Frontal cortex (tissue), 4 donors: ENCODE measurements at places on chromosomes 11 and 22. TPM values are rescaled to one million over a fixed set of nuclear protein-coding genes. Genes with fewer than 3 reads are reported as not detected.

The SERPING1 gene
- 7.3 TPM for total RNA-seq

The OR52E8 gene
- not detected for total RNA-seq

The SCT gene
- total RNA-seq, result not detected

The SSH3 gene
- 2.0 TPM for total RNA-seq

The ZBTB16 gene
- 3.7 TPM for total RNA-seq

The LMO2 gene
- 17.1 TPM for total RNA-seq

The CTSF gene
- total RNA-seq, result 34.6 TPM

The JHY gene
- total RNA-seq, result 10.6 TPM

The TPCN2 gene
- total RNA-seq, result 6.1 TPM

The BTBD10 gene
- 271 TPM for total RNA-seq

The ACR gene
- not detected for total RNA-seq

The OR52A1 gene
- total RNA-seq, result under 0.01 TPM

The FGF19 gene
- total RNA-seq, result not detected

The NXPE1 gene
- not detected for total RNA-seq

The IFITM10 gene
- total RNA-seq, result 0.41 TPM

DNA sequence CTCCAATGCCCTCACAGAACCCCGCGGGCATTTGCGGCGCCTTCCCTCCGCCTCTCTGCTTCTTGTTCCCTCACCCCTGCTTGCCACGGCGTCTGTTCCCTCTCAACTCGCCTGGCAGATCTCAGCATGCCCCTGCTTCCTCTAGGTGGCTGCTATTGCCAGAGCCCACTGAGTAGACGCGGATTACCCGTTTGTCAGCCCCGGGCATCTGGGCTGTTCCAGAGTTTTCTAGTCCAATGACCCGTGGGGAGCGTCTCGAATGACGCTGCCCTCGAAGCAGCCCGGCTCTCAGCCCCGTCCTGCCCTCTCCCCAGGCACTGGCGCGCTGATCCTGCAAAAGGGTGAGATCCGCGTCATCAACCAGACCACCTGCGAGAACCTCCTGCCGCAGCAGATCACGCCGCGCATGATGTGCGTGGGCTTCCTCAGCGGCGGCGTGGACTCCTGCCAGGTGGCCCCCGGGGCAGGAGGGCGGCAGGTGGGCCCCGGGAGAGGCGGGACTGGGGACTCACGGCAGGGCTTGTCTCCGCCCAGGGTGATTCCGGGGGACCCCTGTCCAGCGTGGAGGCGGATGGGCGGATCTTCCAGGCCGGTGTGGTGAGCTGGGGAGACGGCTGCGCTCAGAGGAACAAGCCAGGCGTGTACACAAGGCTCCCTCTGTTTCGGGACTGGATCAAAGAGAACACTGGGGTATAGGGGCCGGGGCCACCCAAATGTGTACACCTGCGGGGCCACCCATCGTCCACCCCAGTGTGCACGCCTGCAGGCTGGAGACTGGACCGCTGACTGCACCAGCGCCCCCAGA lies 49.7 kb downstream of the ST14 start:
- peak; percentile 10 for DNase-seq

GRCh38 chr11:117834068-117834810 lies 9.7 kb upstream of the FXYD2 start:
- no peak for DNase-seq

DNA sequence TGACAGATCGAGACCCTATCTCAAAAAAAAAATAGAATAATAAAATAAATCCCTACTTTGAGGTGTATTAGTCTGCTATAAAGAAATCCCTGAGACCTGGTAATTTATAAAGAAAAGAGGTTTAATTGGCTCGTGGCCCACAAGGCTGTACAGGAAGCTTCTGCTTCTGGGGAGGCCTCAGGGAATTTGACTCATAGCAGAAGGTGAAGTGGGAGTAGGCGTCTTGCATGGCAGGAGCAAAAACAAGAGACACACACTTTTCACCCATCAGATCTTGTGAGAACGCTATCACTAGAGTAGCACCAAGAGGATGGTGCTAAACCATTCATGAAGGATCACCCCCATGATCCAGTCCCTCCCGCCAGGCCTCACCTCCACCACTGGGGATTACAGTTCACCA lies 29.2 kb downstream of the CDPF1 start:
- DNase-seq, result no peak

- DNase-seq, result no peak
Measured at GRCh38 chr11:110121204-110121603, 28.0 kb downstream of the ZC3H12C start.

DNA sequence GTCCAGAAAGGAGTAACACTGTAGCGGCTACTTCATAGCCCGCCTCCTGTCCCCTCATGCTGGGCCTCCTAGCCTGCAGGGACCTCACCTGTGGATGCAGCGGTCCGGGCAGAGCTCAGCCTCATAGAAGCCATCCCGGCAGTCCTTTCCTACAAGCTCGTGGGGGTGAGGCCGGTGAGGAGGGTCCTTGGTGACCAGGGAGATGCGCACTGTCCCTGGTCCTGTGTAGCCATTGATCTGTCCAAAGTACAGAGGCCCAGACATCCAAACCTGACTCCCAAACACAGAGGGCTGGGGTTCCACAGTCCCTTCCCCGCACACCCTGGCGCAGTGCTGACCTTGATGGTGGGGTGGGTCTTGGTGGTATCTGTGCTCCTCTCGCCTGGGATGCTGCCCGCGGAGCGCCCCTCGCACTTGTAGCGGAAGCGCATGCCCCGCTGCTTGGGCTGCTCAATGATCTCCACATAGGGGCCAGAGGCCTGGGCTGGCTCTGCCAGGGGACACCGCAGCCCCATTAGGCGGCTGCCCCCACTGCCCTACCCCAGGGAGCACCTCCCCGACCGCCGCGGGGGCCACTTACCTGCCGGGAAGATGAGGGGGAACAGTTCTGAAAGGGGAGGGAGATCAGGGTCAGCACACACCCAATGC lies 993 bp downstream of the RELA start:
- DNase-seq, result no peak

DNA sequence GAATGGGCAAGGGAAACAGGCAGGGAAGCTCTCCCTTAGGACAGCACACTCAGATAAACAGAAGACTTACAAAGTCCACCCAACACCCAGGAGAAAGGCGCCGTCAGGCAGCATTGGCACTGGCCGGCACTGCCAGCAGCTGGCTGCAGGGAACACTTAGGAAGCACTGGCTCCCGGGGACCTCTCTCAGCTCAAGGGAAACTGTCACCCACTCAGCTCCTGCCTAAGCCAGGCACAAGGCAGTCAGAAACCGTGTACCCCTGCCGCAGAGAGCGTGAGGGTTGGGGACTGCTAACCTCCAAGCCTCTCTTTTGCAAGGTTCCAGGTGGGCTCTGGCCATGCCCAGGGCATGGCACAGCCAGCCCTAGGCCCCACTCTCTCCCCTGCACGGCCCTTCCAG lies 64.7 kb downstream of the DGCR2 start:
- no peak for DNase-seq

- no peak for DNase-seq
Measured at GRCh38 chr11:7905549-7905948, 25.5 kb downstream of the OR10A6 start.

DNA sequence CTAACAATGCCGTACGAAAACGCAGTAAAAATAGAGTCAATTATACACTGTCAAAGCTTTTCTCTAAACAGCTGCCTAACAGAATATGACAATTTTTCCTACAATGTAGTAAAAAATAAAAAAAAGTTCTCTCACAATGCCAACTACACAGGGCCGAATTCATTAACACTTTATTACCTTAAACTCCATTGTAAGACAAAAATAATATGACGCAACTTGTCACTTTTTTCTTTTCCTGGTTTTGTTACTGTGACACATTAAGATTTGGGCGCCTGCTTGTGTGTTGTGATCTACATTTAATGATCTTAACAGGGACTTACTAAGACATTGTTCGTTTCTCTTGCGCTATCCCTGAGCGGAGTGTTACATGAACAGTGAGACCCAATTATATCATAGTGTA lies 204.1 kb downstream of the INSC start:
- no peak for DNase-seq

DNA sequence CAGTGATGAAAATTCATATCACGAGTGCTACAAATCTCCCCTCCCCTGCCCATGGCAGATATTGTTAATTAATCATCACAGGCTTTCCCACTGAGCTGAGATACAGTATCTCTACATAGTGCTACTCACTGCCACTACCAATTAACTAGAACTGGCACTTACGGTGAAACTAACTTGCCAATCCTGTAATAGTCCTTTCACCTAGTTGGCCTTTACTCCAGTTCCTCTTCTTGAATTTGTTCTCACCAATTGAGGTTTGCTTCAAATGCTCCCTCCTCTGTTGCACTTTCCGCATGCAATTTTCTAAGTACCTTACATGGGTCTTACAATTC lies 11.9 kb upstream of the PRRG4 start:
- no peak for DNase-seq

GRCh38 chr11:15918212-15918611 lies 438.1 kb downstream of the SOX6 start:
- DNase-seq, result no peak

GRCh38 chr22:49352361-49353169 lies 475.1 kb downstream of the BRD1 start:
- DNase-seq, result no peak

- no peak for DNase-seq
Measured at GRCh38 chr11:115959081-115959486, 454.9 kb upstream of the CADM1 start.

DNA sequence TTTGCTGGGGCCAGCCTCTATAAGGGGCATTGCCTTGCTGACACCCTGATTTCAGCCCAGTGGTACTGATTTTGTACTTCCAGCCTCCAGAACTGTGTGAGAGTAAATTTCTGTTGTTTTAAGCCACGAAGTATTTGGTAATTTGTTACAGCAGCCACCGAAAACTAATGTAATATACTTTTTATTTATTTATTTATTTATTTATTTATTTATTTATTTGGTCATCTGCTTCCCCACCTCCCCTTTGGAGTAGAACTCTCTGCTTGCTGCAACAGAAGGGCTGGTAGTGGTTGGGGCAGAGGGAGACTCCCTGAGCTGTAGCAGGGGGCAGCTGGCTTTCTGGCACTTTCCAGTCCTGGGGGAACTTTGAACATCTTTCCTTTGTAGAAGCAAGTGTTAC lies 128.4 kb upstream of the RAG2 start:
- no peak for DNase-seq

GRCh38 chr22:36819112-36819511 lies 2.3 kb upstream of the PVALB start:
- DNase-seq, result no peak

DNA sequence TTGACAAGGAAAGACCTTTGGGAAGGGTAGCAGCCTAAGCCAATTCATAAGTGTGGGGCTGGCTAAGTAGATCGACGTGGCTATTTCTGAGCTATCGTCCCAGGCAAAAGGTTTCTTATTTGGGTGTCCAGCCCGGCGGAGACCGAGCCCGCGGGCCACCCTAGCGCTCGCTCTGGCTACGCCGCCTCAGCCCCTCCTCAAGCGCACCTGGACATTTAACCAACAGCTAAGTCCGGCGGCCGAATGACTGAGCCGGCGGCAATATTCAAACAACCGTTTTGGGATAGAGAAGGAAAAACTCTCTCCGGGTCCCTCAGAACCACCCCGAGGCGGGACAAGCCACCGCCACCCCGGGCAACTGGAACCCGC lies 457 bp downstream of the RNF141 start:
- no peak for DNase-seq

- no peak for DNase-seq
Measured at GRCh38 chr11:28743061-28743550, 634.9 kb downstream of the METTL15 start.

GRCh38 chr22:24494528-24495364 lies at the start of gene UPB1:
Gene UPB1 (plus strand): TSS chr22:24495332. CDS start chr22:24495404, 72 bp downstream.
- no peak for DNase-seq

- DNase-seq, result no peak
Measured at GRCh38 chr11:112932593-112932992, 28.6 kb upstream of the NCAM1 start.

DNA sequence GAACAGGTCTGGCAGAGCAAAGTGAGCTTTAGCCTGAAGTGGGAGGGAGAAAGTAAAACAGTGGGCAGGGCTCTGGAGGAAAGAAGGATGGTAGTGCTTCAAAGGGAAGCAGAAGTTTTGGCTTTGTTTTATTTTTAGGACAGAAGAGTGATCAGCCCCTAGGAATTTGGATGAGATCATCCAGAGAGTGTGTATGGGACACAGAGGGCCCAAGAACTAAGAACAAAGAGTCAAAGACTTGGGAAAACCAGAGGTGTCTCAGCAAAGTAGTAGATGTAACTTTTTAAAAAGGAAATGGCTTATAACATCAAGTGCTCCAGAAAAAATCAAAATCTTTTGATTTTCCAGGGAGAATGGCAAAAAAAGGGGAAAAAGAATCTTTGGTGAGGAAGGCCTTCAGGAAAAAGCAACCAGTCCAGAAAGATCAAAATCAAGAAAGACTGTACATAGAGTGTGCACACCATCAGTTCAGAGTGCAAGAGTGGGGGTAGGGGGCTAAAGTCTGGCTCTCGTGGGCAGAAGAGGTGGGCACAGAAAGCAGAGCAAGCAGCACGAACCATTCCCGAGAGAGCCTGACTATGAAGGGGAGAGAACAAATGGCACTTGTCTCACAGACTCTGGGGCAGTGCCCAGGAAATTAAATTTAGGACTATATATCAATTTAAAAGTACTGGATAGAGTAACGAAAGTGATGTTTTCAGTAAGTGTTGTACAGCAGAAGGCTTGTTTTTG lies 30.0 kb downstream of the MAPK1 start:
- peak; percentile 34 for DNase-seq

DNA sequence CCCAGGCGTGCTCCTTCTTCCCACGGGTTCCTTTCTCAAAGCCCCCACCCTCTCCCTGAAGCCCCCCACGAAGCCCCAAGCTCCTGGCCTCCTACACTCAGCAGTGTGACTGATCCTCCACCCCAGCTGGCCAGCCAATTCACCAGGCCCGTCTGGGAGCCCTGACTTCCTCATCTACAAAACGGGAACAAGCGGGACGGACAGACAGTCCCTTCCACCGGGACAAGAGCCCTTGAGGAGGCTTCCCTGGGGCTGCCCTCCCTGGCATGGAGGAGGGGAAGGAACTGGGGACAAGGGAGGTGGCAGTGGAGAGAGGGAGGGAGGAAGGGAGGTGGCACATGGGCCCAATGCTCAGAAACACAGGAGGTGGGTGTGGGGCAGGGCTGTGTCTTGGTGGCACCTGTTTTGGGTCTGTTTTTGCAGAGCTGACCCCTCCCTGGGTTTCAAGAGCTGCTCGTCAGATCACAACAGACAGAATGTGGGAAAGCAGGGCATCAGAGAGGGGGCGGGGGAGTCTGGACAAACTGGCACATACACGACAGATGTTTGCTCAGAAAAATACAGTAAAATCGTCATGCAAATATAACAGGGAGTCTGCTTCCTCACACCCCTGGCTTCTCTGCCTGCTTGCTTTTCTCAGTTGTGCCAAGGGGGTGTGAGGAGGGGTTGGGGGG lies 56.8 kb downstream of the ELFN2 start:
- DNase-seq, result no peak

DNA sequence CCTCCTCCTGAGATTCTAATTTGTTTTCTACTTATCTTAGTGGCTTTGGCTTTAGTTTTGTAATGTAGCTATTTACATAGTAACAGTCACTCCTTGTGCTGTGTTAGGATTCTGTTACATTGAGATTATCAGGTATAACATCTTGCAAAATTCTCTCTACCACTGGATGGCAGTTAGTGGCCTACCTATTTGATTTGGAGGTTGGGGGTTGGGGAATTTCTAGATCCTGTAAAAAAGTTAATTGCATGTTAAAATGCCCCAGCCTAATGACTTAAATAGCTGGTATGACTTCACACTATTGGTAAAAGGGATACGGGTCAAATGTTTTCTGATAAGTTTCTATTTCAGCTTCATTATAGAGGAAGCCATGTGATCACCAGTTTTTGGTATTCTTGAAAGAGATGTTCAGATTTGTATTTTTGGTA lies 2.8 kb downstream of the GRK3 start:
- no peak for DNase-seq
